AG08396 (cell line): ENCODE measurements at places on chromosomes 12 and 14.

- DNase-seq = no peak
These were observed 19.2 kb upstream of the PLEKHA5 start for GRCh38 chr12:19110221-19110940.

- DNase-seq = peak; percentile 80
These were observed 72.2 kb downstream of the FBXW8 start for GRCh38 chr12:116982791-116983411.

- DNase-seq = no peak
These were observed 979.0 kb downstream of the TMTC2 start for GRCh38 chr12:83665634-83666218.

- no peak for DNase-seq
These were observed 668.1 kb downstream of the MED13L start for GRCh38 chr12:115609347-115609746.

DNA sequence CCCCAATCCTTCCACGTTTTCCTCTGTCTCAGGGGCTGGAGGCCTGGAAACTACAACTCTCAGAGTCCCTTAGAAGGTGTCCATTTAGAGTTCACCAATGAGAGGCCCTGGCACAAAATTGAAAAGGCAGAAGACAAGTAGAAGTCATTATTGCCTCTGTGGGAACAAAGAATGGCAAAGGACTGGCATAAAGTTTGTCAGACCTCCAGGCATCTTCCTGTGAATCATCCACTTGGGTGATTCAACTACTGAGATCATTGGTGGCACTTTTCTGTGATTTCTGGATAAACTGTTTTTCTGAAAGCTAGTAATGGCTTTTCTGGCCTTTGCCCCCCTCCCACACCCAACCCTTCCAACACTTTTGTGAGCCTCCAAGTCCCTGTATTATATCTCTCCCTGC lies 42.6 kb upstream of the C12orf42 start:
- no peak for DNase-seq
